M059J (cell line): ENCODE measurements at places on chromosomes 5 and 9. TPM values are rescaled to one million over a fixed set of nuclear protein-coding genes. Genes with fewer than 3 reads are reported as not detected.

- no peak for DNase-seq
These were observed 152.9 kb downstream of the GABBR2 start for GRCh38 chr9:98555651-98556465.

GRCh38 chr9:126431077-126431742, 104.6 kb downstream of the MVB12B start:
- DNase-seq = no peak

DNA sequence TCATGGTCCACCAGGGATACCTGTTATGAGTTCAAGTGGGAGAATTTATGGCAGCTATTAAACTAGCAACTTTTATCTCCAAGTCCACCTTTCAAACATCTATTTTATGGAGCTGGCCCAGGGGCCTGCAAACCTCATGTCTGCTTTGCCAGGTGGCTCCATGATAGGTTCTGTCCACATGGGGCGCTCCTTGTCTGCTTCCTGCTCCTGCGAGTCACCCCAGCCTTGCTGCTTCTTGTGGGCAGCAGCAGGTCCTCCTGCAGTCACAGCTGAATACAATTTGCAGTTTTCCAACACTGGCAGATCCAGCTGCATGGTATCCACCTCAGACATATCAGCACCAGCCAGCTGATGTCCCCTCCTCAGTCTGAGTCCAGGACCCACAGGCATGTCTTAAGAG, 39.6 kb upstream of the FRRS1L start:
- no peak for DNase-seq

DNA sequence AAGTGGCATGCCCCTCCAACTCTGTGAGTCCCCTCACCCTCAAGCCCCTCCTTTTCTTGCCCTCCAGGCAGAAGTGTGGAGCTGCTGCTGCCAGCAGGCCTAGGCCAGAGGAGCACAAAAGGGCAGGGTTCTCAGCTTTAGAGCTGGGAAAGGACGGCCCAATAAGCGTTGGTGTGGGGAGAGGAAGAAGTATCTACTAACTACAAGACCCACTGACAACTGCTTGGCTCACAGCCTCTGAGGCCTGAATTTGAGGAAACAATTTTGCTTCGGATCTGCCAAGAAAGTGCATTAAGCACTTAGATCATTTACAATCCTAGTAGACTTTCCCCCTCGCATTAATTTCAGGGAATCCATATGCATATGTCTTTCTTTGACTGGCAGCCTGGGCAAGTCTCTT, 179.4 kb downstream of the SNX18 start:
- no peak for DNase-seq

DNA sequence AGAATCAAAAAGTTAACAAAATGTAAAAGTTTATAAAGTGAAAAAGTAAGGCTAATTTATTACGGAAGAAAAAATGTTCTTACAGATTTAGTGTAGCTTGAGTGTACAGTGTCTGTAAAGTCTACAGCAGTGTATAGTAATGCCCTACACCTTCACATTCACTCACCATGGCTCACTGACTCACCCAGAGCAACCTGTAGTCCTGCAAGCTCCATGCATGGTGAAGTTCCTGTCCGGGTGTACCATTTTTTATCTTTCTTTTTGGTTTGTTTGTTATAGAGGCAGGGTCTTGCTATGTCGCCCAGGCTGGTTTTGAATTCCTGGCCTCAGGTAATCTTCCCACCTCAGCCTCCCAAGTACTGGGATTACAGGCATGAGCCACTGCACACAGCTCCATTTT, 93.6 kb downstream of the MED27 start:
- no peak for DNase-seq

DNA sequence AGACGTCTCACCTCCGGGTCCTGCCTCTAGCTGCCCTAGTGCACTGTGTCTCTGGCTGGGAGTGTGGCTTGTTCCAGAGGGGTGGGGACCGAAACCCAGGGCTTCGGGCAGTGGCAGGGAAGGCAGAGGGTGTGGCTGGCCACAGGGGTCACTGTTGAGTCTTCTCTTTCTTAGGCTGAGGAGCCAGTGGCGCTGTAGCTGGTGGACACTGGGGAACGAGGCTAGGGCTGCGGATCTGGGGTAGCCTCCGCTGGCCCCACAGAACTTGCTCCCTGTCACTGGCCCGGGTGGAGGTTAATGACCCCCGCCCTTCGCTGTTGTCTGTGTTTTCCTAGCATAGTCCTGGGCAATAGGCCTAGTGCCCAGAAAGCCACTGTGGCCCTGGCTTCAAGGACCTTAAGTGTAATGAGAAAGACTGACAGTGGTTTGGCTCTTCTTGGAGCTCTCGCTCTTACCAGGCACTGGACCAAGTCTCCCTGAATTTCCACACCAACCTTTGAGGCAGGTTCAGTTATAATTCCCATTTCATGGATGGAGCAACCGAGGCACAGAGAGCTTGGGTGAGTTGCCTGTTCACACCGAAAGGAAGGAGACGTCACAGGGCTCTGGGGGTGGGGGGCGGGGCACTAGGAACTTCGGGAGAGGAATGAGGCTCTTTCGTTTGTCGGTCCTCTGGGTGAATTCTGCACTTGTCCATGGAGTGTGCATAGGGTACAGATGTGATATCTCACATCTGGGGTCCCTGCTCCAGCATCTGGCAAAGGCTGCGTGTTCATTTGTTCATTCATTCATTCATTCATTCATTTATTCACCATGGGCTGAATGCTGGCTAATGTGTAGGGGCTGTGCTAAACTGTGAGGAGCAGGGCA, 4.8 kb upstream of the IER5L start:
- DNase-seq = peak; percentile 22

DNA sequence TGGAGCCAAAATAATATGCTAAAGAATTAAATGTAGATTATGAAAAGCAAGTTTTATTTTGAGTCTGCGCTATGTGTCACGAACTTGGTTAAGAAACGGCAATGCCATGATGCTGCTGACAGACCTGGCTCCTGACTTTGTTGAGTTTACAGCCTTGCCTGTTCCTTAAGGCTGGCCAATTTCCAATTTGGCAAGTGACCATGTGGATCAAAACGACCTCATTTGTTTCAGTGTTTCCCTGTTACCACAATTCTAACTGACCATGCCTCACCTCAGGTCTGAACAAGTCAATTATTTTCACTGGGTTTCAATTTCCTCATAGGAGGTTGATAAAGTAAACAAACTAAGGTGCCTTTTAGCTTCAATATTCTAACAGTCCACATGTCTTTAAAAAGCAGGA, 461.4 kb downstream of the ZNF608 start:
- peak; percentile 11 for DNase-seq

DNA sequence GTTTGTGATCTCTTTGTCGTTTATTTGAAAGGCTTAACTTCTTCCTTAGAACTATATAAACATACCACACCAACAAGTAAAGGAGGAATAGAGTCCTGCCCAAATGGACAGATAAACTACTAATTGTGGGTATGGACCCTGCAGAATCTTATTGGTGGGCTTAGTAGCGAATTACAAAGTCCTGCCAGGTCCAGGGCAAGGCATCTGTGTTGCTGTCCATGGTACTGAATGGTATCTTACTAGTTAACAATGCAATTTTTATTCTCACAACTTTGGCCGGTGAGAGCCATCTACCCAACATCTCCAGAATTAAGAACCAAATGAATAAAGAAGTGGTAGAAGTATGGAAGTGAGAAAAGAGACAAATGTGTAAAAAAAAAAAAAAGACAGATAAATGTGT, 1782.4 kb upstream of the WWC1 start:
- DNase-seq = peak; percentile 14

- no peak for DNase-seq
These were observed 67.5 kb downstream of the PAX5 start for GRCh38 chr9:36966371-36967097.

- no peak for DNase-seq
These were observed 748.5 kb upstream of the CDH10 start for GRCh38 chr5:25393256-25393655.

- no peak for DNase-seq
These were observed 34.8 kb upstream of the RAPGEF1 start for GRCh38 chr9:131774636-131775035.

DNA sequence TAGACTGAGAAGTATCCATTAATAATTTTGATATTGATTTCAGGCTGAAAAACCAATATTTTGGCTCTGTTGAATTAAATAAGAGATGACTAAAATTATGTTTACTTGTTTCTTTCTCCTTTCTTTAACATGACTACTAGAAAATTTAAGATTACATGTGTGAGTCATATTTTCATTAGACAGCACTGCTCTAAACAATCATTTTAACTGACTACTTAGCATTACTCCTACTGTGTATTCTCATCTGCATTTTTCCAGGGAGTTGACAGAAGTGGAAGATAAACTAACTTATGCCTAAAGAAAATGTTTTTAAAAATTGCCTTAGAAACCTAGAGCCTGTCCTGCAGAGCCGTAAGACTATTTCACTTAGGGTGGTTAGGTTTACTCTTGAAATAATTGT, 29.1 kb downstream of the TNC start:
- DNase-seq = no peak

- no peak for DNase-seq
These were observed 231.0 kb upstream of the GAS1 start for GRCh38 chr9:87178302-87178701.

DNA sequence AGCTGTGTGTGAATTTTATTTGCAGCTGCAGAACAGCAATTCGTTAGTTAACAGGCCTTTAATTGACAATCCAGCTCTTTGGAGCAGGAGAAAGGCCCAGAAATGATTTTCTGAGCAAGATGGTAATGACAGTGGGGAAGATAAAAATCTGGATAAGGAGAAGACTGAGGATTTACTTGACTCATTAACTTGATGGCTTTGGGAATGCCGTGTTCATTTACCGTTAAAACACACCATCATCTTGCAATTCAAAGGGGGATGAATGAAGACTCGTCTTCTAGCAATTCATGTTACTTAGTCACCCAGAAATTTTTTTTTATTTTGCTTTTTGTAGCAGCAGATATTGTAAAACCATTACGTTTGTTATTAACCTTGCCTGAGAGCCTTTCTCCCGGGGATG, 52.0 kb downstream of the PTTG1 start:
- no peak for DNase-seq

- DNase-seq = peak; percentile 80
These were observed 32.7 kb upstream of the DNAH5 start for GRCh38 chr5:13976867-13977830.

GRCh38 chr5:42074353-42074752, 149.3 kb downstream of the FBXO4 start:
- peak; percentile 19 for DNase-seq

GRCh38 chr9:92642564-92642963, 27.4 kb downstream of the IPPK start:
- no peak for DNase-seq

GRCh38 chr9:76528642-76529190, 69.7 kb downstream of the GCNT1 start:
- no peak for DNase-seq

DNA sequence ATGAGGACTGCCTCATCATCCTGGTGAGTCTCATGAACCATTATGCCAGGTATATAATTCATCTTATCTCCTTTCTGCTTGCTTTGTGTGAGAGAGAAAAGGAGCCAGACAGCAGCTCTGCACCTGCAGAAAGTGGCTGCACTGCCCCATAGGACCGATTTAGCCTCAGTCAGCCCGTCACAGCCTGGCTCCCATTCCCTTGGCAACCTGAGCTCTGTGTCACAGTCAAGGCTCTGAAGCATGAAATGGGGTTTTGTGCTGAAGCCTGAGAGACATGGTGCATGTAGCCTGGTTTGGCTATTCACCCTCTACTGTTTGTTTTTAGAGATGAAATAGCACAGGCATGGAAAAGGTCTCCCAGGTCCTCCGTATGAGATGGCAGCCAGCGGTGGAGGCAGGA, 198.3 kb downstream of the KCTD16 start:
- no peak for DNase-seq

- DNase-seq = no peak
These were observed 112.5 kb downstream of the UHRF2 start for GRCh38 chr9:6525326-6526045.

GRCh38 chr5:132054697-132055440, 5.6 kb upstream of the IL3 start:
- no peak for DNase-seq

DNA sequence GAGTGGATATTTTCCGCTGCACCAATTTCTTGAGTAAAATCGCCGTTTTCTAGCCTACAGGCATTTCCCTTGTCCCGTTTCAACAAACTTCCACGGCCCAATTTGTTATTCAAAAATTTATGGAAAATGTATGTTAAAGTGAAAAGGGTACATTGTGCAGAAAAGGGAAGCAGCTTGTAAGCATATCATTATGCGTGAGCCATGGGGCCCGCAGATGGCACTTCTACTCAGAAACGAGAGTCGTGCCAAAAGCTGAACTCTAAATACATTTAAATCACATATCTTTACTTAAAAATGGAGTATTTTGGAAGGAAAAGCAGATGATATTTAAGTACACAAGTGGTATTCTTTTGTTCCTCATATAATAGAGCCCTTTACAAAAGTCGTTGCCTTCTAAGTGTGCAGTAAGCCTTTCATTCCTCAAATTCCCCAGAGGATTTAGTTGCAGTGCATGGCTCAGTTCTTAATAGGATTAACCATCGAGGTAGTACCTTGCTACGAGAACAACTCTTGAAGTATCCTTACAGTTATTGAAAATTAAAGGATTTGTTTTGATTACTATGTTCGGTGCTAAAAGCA, 1227.2 kb upstream of the WWC1 start:
- DNase-seq = no peak

DNA sequence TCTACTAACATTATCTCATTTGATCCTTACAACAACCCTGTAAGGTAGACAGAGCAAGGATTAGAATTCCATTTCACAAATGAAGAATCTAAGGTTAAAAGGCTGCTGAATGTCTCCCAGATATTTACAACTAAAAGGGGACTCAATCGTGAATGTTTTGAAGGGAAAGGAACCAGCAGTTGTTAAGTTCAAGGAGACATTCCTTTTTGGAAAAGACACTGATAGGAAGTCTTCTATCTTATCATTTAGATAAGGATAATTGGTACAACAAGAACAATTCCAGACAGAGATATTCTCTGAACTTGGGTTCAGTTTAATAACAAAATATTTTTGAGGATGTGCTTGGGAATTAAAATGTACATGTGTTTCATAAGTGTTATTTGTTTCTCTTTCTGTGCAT, 37.5 kb upstream of the CER1 start:
- DNase-seq = no peak

Gene PTPRD
- 0.12 TPM in 1 of 2 replicates, not detected in the other for total RNA-seq

Gene TPPP
- 0.07 and 0.25 TPM in 2 replicates for total RNA-seq

Gene NTRK2
- total RNA-seq = 0.44 and 1.1 TPM in 2 replicates

Gene MCIDAS
- total RNA-seq = 0.59 TPM in 1 of 2 replicates, not detected in the other

Gene LMBRD2
- total RNA-seq = 7.2 and 10.3 TPM in 2 replicates

Gene PCDHGA1
- 0.71 and 0.89 TPM in 2 replicates for total RNA-seq

Gene DROSHA
- 13.8 and 54.2 TPM in 2 replicates for total RNA-seq

Gene RMRP
- total RNA-seq = 4,274 and 18,093 TPM in 2 replicates

Gene ORM1
- 0.57 TPM in 1 of 2 replicates, not detected in the other for total RNA-seq
